Activated T-cell treated with anti-CD3 and anti-CD28 coated beads, Interleukin-2, amount 50 U/mL, for 4 hours (primary cell): ENCODE measurements at places on chromosomes 12 and 14. TPM values are rescaled to one million over a fixed set of nuclear protein-coding genes. Genes with fewer than 3 reads are reported as not detected.

- no peak for DNase-seq
Observed at GRCh38 chr12:63098851-63099250, 52.1 kb downstream of the AVPR1A start.

The ABHD12B gene
- not detected for total RNA-seq

DNA sequence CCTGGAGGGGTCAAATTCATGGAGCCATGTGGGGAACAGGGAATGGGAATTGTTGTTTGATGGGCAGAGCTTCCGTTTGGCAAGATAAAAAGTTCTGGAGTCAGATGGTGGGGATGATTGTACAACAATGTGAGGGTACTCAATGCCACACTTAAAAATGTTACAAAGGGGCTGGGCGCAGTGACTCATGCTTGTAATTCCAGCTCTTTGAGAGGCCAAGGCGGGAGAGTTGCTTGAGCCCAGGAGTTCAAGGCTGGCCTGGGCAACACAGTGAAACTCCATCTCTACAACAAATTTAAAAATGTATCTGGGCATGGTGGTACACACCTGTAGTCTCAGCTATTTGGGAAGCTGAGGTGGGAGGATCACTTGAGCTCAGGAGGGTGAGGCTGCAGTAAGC lies 66.0 kb upstream of the DIO3 start:
- DNase-seq, result no peak

The PTCSC3 gene
- total RNA-seq, result not detected

- no peak for DNase-seq
Observed at GRCh38 chr12:38161123-38162000, 155.2 kb upstream of the ALG10B start.

DNA sequence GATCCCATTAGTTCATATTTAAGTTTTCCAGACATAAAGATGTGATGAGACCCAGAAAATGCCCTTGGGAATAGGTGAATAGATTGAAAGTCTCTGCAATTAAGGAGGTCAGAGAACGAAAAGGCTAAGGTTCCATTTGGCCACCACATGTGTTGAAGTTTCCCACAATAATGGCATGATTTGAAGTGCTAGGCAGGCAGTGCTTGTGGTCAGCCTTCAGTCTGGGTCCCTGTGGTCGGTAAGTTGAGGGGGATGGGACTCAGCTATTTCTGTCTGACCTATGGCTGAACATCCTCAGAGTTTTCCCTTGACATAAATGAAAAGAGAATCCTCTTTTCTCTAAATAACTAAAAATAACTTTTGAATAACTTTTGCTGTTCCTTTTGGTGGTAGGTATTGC lies 92.4 kb downstream of the PELI2 start:
- no peak for DNase-seq

DNA sequence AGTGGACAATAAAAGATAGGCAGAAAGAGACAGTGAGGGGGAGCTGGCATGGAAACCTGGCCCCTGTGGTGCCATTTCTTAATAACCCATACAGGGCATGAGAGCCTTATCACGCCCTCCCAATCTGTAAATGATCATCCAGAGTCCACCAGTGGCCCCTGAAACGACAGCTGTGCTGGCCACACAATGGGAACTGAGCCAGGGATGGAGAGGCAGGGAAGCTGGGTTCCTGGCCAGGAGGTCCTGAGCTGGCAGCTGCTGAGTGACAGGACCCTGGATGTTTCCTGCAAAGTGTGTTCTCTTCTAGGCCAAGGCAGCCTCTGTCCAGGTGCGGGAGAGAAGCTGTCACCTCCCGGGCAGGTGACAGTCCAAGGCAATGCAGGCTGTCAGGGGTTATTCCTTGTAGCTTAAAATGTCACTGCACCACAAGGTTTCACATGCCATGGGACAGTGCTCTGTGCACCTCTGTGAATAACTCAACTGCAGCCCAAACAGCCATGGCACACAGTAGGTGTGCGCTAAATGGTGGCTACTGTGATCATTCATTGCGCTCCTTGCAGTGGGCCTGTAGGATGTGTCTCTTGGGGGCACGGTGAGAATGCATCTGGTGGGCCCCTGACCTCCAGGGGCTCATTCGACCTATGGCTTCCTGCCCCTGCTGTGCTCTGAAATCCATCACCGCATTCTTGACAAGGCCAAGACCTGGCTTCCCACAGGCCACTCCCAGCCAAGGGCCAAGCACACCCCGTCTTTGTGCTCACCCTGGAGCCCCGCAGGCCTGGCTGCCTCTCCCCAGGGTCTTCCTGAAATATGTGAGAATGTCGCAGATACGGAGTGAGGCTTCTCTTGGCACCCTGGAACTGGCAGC lies 46.3 kb upstream of the BCL11B start:
- DNase-seq, result no peak

DNA sequence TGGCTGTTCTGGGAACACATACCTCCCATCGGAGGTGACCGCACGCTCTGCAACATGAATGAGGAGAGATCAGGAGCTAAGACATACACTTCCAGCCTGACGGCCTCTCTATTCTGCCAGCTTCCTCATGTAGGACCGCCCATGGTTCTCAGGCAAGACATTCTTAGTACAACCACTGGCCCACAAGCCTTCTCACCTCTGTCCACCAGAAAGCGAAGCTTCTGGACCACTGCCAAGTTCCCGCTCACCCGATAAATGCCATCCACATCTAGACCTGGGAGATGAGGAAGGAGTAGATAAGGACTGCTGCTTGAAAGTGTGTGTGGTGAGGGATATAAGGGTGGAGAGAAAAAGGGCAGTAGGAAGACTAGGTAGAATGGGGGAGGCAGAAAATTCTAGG lies 5.2 kb downstream of the ARHGAP9 start:
- no peak for DNase-seq

The PRKD1 gene
- total RNA-seq, result not detected

DNA sequence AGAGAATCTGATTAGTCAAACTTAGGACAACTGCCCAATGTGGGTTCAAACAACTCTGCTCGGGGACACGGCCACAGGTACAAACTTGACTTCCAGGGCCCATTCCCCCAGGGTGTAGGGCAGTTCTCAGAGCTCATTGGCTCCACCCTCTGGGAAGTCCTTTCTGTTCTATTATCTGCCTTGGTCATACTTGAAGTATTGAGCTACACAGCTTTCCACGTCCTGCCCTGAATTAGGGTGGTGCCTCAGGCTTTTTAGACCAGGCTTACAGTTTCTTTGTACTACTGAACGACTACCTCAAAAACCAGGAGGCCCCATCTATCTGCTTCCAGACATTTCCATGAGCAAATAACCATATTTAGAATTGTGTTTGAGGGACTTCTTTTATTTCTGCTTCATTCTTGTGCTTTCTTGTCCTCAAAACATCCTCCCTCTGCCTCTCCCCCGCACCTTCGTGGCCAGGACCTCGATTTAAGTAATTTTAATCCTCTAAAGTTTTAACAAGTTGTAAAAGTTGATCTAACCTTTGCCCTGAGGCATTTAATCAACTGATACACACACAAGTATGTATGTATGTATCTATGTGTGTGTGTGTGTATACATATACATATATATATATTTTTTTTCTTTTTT lies 281.7 kb upstream of the AMIGO2 start:
- peak; percentile 41 for DNase-seq

DNA sequence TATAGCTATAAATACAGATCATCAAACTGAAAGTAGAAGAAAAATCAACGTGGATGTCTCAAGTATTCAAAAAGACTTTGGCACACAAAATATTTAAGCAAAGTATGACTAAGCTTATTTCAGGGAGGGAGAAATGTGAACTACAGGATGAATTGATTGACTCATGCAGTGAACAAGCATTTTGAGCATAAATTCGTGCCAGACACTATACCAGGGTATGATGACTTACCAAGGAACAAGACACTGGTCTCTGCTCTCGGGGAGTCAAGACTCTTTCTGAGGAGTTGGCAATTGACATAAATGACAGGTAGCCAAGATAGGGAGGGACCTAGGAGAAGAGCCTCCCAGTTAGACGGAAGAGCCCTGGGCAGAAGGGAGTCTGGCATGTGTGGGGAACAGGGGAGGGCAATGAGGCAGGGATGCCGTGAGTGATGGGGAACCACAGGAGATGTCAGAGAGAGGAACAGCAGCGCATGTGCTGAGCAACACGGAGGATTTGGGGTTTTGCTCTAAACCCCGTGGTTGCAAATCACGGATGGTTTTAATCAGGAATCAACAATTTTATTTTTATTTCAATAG lies 115.2 kb downstream of the TMEM132D start:
- DNase-seq, result no peak

DNA sequence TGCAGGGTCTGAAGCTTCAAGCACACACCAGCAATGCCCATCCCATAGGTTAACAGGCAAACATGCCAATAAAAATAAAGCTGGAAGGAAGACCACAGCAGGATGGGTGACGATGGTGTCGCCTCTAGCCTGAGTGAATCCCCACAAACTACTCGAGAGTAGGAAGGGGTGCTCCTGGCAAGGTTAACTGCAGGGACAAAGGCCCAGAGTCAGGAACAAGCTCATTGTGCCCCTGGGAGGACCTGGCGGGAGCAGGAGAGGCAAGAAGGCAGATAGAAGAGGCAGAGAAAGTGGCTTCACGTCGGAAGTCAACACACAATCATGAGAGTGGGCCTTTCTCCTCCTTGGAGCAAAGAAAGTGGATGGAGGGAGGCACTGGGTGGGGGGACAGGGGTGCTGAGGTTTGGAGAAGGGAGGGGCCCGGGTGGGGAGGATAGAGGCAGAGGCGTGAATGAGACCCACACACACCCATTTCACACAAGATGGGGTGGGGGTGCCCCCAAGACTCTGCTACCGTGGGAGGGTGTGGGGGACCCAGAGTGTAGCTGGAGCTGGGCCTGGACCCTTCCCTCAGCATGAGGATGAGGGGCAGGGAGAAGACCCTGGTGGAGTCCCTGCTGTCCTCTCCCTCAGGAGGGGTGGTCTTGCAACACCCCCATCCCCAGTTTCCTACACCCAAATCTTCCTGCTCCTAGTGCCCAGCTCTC lies 43.1 kb downstream of the DIO3 start:
- DNase-seq, result no peak

- no peak for DNase-seq
Observed at GRCh38 chr12:52627395-52628110, 9.2 kb upstream of the KRT73 start.

The SPTB gene
- 0.08 TPM for total RNA-seq

DNA sequence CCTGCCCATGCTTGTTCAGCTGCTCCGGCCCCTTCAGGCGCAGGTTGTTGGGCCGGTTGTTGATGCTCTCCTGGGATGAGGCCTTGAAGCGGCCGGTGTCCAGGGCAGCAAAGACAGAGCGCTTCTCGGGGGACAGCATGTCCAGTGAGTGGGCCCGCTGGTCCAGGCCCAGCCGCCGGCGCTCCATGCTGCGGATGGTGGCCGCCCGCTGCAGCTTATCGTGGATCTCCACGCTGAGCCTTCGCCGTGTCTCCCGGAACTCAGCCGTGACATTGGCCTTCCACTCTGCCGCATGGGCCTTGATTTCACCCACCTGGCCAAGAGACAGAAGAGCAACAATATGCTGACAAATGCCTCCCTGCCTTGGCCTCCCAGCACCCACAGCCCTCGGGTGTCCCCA lies 137.2 kb downstream of the KCNK10 start:
- DNase-seq, result no peak

The ZDHHC22 gene
- not detected for total RNA-seq

GRCh38 chr14:85186082-85186481 lies 343.9 kb upstream of the FLRT2 start:
- no peak for DNase-seq

DNA sequence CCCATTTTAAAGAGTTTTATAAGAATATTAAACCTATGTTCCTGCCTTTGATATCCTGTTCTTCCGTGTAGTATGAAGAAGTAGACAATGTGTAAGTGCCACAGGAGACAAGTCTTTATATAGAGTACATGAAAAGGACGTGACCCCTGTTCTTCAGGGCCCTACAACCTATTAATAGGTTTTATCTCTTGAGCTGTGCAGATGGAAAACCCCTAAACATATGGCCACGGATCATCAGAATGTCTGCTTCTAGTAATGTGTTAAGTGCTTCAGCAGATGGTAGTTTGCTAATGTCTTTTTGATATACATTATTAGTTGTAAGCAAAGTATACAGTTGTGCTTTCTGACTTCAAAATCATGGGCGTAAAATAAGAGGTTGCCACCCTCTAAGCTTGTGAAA lies 228.5 kb downstream of the PTPRO start:
- no peak for DNase-seq

- no peak for DNase-seq
Observed at GRCh38 chr12:42704340-42704739, 114.8 kb upstream of the PRICKLE1 start.

The C12orf60 gene
- total RNA-seq, result 1.6 TPM

DNA sequence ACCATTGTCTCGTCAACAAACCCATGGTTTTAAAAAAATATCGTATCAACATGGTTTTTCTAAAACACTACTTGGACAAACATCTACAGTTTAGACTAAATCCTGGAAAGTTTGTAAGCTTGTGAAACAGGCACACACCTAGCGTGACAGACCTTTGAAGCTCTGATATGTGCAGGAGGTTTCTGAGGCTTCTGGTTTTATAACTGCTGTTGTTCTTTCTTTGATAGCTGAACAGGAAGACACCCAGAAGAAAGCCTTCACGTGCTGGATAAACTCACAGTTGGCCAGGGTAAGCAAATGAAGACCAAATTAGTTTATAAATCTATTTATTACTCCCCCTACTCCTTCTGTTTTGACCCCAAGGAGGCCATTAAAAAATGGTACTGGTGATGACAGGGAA lies 87.6 kb downstream of the SYNE2 start:
- DNase-seq, result no peak

GRCh38 chr14:87049950-87050349 lies 943.0 kb downstream of the GALC start:
- DNase-seq, result no peak

DNA sequence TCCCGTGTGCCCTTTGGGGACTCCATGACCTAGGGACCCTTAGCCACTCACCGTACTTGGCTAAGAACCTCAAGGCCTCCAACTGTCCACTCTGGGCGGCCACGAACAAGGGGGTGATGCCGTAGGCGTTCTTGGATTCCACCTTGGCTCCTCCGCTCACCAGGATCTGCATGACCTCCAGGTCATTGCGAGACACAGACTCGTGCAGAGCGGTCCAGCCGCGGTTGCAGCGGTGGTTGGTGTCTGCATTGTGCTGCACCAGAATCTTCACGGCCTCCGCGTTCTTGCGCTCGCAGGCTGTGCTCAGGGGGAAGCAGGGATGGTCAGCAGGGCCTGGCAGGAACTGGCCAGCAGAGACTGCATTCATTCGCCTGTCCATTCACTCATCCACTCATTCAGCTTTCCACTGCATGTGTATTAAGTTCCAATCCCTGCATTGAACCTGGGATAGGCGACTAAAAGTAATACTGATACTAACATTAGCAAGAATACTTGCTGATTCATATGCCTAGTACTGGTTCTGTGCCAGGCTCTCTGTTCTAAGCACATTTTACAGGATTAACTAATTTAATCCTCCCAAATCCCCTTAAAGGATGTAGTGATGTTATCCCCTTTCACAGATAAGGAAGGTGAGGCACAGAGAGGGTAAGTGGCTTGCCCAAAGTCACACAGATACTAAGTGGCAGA lies 23.9 kb downstream of the FAM181A start:
- no peak for DNase-seq

The CABP1 gene
- total RNA-seq, result not detected

DNA sequence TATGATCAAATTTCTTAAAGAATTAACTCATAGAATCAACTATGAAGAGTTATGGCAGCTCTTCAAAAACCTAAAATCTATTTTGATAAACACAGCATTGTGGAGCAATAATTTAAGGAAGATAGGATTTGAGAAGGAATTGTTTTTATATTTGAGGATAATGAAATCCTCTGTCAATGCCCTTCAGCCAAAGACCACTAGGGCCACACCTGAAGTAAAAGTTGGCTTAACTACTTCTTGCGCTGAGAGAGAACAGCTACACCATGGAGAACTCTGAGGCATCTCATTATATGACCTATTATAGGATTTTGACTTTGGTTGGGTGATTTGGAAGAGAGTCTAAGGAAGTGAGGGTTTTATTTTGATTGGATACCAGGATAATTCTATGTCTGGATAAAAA lies 237.2 kb downstream of the TMTC2 start:
- DNase-seq, result no peak
